ENCODE measurements at places on chromosomes 16 and 17.

DNA sequence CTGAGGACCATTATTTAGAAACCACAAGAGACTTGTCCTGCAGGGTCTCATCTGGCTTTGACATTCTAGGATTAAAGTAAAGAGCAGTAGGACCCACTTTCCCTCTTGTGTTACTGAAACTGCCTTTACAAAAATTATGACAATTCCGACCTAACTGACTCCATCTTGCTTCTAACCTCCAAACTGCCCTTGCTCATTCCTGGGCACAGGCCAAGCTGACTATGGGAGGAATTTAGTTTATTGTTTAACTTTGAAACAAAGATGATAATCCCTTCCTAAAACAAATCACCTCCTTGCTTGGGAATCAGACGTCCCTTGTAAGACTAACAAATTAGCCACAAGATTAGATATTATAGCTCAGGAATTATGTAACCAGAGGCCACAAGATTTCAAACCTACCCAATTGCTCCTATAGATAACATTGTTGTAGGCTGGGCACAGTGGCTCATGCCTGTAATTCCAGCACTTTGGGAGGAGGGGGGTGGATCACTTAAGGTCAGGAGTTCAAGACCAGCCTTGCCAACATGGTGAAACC is 87.0 kb upstream of the FBXO47 start:
- no peak for DNase-seq

DNA sequence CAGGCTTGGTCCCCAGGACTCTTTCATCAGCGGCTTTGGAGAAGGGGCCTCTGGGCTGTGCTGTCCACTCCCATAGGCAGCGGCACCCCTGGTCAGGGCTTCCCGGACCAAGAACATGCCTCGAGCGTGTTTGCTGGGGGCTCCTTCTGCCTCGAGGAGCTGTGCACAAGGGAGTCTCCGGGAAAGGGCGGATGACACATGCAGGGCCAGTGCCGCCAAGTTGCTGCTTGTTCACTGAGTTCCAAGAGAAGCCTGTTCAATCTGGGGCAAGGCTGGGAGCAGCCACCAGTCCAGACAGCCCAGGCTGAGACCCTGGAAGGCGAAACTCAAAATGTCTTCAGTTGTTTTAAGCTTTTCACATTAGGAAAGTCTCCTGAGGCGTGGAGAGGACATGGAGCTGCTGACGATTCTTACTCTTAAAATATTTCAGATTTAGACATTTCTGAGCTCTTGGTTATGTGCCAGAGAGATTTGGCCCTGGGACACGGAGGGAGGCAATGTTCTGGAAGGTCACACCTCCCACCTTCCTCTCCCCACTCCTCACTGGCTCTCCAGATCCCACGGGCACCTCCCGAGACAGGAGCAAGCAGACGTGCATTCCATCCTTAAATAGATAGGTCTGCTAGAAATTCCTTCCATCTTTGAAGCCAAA is 84.5 kb upstream of the ZNF469 start:
- no peak for DNase-seq

DNA sequence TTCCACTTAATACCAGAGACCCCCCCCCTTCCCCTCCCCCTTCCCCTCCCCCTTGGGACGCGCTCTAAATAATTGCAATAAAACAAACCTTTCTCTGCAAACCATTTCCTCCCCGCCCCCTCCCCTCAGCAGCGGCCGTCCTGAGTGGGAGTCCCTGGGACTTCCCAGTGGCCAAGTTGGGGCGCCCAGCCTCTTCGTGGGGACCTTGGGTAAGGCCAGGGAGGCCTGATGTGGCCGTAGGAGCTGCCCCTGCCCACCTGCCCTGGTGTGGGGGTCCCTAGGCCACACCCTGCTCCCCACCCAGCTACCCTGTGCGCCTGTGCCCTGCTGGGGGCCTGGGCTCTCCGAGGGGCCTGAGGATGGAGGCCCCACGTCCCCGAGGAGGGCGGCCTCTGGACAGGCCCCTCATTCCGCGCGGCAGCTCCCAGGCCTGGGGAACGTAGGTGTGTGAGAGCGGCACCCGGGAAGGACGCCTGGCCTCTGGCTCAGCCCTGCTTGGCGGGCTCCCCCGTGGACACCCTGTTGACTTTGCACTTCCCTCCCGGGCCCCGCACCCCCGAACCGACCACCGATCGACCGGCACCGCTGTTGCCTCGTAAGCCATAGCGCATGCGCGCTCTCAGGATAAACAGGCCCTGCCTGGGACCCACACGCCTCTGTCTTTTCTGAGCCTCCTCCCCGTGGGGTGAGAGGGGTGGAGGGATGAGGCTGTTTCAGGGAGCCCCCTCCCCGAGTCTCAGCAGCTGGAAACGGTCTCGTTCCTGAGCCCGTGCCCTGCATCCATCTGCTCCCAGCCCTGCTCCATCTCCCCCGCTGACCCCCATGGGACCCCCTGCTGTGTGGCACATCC is 9.0 kb downstream of the NTHL1 start:
- DNase-seq = no peak

GRCh38 chr17:66859353-66859752 is 24.4 kb downstream of the CACNG5 start:
- DNase-seq = no peak

- no peak for DNase-seq
Observed at GRCh38 chr16:20327444-20328041, at the start of gene GP2. TSS of gene GP2 (minus strand) at chr16:20327513. CDS start at chr16:20326431, 1,082 bp downstream.

- no peak for DNase-seq
Observed at GRCh38 chr17:47275245-47275984, 21.8 kb downstream of the ITGB3 start.

GRCh38 chr17:80891397-80892018 is 100.1 kb upstream of the CHMP6 start:
- no peak for DNase-seq

DNA sequence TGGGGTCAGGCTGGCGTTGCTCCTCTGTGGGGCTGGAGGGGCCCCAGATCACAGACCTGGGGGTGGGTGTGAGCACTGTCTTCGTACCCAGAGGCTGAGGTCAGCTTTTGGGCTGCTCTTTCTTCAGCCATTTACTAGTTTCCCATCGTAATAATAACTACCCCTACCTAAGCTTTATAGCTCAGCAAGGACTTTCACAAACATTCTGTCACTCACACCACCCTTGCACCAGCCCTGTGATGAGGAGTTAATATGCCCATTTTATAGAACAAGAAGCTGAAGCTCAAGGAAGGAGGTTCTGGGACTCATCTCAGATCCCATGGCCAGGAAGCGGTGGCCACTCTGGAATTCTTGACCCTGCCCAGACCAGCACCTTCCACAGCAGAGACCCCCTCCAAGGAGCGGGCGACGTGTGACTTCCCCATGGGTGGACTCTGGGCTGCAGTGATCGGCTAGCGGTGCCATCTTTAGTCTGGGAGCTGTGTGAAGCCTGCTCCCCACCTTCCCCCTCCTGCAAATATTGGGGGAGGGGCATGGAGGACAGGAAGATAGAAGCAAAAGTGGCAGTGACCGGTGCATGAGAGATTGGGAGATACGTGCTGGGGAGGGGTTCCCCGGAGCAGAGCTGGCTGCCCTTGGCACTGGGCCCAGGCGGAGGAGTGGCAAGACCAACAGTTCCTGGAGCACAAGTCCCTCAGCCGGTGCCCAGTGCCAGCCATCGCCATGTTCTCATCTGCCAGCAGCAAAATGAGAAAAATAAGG is 81.8 kb upstream of the TOB1 start:
- no peak for DNase-seq

GRCh38 chr17:51118330-51119195 is 2.1 kb downstream of the SPAG9 start:
- DNase-seq = no peak

DNA sequence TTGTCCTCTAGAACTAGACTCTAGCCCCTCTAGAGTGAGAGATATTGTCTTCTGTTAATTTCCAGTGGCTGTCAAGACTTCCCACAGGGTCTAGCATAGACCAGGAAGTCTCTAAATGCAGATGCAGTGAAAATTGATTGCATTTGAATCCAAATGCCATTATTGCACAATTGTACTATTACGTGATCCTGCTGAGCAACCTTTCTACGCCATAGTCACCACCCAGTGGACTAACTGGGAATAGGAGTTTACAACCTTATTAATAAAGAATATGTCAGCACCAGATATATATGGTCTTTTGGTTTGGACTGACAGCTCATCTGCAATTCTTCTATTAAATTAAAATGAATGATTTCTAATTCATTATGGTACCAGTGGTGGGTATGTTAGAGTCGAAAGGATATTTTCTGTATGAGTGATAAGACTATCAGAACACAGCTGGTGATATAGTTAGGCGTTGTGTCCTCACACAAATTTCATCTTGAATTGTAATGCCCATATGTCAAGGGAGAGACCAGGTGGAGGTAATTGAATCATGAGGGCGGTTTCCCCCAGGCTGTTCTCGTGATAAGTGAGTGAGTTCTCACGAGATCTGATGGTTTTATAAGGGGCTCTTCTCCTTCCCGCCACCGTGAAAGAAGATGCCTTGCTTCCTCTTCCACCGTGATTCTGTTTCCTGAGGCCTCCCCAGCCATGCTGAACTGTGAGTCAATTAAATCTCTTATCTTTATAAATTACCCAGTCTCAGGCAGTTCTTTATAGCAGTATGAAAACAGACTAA is 138.9 kb upstream of the CA10 start:
- DNase-seq = no peak

GRCh38 chr16:396605-397004 is 394 bp upstream of the NME4 start:
- DNase-seq = no peak

DNA sequence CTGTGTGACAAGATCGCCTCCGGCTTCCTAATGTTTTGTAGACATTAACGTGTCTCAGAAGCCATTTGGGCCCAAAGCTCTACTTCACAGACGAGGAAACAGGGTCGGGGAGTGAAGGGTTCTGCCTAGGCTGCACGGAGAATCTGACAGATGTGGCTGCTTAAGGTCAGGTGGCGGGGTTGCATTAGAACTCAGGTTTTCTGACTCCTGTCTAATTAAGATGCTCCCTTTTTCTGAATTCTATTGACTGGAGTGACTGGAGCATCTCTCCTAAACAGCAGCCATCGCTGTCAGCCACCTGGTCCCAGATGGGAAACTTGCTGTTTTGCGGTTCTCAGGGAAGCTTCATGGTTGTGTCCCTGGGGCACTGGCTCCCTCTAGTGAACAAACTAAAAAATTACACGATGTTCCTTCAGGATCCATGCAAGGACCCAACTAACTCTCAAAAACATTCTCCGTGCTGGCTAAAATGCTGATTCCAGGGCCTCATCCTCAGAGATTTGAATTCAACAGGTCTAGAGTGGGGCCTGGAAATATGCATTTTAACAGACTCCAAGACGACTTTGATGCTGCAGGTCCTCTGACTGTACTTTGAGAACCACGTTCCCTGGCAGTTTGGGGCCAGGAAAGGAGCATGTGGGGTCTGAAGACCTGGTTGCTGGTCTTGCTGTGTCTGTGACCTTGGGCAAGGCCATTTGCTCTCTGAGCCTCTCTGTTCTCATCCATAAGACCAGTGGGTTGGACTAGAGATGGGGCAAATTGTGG is 117.4 kb downstream of the IRF8 start:
- no peak for DNase-seq

- no peak for DNase-seq
Observed at GRCh38 chr17:48561884-48562810, 16.0 kb downstream of the HOXB4 start.

- DNase-seq = no peak
Observed at GRCh38 chr16:28915181-28915580, 9.9 kb downstream of the RABEP2 start.

- no peak for DNase-seq
Observed at GRCh38 chr17:19016297-19016696, 11.7 kb upstream of the FAM83G start.

- DNase-seq = no peak
Observed at GRCh38 chr16:89304181-89304851, 86.8 kb downstream of the ZNF778 start.

DNA sequence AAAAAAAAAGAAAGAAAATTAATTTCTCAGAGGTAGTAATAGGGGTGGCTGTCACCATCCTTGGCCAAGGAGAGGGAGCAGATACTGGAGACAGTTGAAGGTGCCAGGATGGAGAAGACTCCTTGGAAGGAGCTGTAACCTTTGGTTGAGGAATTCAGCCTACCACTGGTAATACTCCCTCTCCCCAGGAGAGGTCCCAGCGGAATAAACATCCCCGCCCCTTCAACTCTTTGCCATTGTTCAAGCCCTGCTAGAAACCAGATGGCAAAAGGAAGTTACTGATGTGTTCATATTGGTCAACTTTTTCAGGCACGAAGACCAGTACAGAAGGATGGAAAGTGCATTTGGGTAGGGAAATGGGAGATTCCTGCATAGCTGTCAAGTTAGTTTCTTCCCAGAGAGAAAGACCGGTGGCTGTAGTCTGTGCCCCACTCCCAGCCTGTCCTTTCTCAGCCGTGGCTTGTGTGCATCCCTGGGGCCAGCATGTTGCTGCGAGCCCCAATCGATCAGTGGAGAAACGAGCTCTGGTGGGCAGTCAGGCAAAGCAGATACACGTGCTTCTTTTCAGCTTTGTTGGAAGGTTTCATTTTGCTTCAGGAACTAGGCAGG is 612.1 kb downstream of the MAF start:
- no peak for DNase-seq

- no peak for DNase-seq
Observed at GRCh38 chr17:76132574-76133338, 8.3 kb downstream of the FOXJ1 start.

DNA sequence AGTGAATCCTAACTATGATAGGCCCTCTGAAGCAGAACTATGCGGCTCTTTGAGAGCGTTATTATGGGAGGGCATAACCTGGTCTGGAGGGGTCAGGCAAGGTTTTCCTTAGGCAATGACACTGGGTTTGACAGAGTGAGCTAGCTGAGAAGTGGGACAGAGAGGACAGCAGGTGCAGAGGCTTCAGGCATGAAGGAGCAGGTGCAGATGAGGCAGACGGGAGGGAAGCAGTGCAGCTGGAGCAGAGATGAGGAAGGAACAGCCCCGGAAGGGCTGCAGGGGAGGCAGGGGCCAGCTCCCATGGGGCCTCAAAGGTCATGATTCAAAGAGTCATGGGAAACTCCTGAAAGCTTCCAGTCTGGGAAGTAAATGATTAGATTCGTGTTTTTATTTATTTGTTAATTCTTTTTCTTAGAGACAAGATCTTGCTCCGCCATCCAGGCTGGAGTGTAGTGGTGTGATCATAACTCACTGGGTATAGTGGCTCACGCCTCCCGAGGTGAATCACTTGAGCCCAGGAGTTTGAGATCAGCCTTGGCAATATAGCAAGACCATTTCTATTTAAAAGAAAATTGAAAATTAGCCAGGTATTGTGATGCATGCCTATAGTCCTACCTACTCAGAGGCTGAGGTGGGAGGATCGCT is 5.4 kb downstream of the MARCHF10 start:
- no peak for DNase-seq

DNA sequence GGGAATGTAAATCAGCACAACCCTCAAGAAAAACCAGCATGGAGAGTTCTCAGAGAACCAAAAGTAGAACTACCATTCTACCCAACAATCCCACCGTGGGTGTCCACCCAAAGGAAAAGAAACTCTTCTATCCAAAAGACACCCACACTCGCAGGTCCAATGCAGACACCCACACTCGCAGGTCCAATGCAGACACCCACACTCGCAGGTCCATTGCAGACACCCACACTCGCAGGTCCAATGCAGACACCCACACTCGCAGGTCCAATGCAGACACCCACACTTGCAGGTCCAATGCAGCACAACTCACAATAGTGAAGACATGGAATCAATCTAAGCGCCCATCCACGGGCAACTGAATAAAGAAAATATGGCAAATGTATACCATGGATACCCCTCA is 77.0 kb upstream of the RPH3AL start:
- no peak for DNase-seq

GRCh38 chr17:39270923-39271322 is 45.2 kb upstream of the STAC2 start:
- DNase-seq = no peak

- no peak for DNase-seq
Observed at GRCh38 chr16:3532741-3533140, 31.9 kb downstream of the CLUAP1 start.
